Cardiac septum (tissue), 1 donor: ENCODE measurements at places on chromosomes 7 and 10.

GRCh38 chr10:351770-352334, 216.6 kb downstream of the ZMYND11 start:
- DNase-seq, result peak; percentile 60

DNA sequence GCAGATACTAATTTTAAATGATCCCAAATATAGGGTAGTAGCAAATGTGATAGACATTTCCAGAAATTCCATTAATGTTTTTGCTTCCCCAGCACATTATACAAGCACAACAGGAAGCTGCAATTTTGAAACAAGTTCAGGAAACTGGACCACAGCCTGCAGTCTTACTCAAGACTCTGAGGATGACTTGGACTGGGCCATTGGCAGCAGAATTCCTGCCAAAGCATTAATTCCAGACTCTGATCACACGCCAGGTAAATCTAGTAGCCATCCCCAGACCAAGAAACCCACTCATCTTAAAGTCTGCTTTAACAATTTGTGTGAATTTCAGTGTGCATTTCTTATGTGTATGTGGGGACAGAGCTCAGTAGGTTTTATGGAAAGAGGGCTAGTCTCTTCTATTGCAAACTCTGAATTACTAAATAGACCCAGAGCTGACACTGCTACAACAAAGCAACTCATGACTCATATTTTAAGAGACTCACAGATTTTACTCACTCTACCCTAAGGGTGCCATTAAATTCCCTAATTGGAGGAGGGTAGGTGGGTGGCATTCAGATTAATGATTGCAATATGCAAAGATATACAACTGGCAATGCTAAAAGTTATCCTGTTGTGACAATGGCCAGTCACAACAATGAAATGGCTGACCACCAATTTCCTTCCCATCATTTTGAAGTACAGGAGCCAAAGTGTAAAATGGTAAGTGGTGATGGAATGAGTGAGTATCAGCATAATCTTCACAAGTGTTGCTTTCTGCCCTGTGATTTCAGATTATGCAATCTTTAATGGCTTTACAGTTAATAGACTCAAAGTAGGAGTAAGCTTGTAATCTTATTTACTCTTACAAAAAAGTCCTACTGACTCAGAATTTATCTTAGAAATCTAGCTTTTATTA, 317.6 kb upstream of the PLXDC2 start:
- no peak for DNase-seq

DNA sequence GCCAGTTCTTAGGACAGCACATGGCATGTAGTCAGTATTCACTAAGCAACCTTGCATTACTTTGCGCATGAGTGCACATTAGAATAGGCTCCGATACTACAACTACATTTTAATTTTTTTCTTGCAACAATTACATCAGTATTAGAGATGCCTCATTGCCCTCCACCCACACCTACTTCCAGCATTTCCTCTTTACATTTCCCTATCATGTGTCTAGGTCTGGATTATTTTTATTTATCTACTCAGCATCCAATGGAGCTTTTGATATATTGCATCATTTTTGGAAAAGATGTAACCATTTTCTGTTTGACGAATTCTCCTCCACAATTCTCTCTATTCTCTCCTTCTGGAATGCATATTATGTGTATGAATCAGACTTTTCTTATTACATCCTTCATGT, 258.2 kb upstream of the GLI3 start:
- no peak for DNase-seq

DNA sequence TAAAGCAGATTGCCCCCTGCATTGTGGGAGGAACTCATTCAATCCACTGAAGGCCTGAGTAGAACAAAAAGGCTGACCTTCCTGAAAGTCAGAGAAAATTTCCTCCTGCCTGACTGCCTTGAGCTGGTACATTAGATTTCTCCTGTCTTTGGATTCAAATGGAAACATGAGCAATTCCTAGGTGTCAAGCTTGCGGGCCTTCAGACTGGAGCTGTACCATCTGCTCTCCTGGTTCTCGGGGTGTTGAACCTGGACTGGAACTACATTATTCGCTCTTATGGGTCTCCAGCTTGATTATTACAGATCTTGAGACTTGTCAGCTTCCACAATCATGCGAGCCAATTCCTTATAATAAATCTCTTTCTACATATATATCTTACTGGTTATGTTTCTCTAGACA, 173.6 kb upstream of the STEAP4 start:
- DNase-seq, result no peak

- no peak for DNase-seq
Measured at GRCh38 chr7:131431289-131431688, 103.6 kb downstream of the MKLN1 start.

DNA sequence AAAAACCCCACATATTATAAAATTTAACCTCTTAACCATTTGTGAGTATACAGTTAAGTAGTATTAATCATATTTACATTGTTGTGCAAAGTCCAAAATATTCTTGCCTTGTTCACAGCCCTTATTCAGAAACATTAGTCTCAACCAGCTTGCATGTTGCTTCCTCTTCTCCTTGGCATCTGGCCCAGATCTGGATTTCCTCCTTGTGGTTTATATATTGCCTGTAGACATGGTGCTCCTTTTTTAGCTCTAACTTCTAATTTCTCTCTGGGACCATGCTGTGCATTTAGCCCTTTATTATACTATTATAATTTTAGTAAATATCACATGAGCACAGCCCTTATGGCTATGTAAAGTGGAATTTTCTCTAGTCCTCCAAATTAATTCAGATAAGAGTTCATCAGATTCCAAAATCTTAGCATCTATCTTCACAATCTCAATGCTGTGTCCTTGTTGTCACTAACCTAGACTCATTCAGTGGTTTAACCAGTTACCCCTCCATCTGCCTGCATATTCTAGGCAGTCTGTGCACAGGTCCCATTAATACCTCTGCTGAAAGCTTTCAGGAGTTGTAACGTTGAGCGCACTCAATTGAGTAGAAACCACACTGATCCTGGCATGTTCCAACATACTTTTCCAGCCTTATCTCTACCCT, 7.9 kb downstream of the CPED1 start:
- peak; percentile 84 for DNase-seq

- DNase-seq, result no peak
Measured at GRCh38 chr7:97845622-97846203, 26.5 kb downstream of the ASNS start.

- no peak for DNase-seq
Measured at GRCh38 chr10:15232279-15232678, 63.8 kb upstream of the NMT2 start.

GRCh38 chr7:149498811-149499210, 1.2 kb upstream of the ZNF746 start:
- DNase-seq, result no peak
